ENCODE measurements at places on chromosomes 5 and 9.

- no peak for DNase-seq
Measured at GRCh38 chr9:83304686-83305085, 233.5 kb downstream of the FRMD3 start.

DNA sequence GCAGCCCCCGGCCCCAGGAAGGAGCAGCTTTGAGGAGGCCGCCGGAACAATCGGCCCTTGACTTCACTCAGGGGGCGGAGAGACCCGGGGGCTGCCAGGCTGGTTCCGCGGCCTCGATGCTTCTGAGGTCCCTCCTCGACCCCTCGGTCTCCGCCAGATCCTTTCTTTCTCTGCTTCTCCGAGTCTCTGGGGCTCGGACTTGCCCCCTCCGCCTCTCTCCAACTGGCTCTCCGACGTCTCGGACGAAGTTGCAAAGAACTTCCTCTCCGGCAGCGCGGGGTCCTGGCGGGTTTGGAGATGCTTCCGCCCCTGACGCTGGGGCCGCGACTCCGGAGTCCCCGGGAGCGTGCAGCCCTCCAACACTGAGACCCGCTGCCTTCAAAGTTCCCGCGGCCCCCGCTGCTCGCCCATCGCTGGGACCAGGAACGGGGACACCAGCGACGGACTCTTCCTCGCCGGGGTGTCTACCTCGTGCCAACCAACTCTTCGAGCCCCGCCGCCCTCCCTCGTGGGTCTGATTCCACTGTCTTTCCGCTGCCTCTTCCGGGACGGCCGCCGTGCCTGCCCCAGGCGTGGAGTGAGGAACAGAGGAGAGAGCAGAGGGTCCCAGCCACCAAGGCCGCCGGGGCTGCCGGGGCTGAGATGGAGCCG, 7.0 kb downstream of the PAX5 start:
- no peak for DNase-seq

GRCh38 chr5:1806199-1806598, 5.0 kb downstream of the NDUFS6 start:
- no peak for DNase-seq

GRCh38 chr5:168285696-168286095, 5.7 kb upstream of the WWC1 start:
- no peak for DNase-seq

GRCh38 chr5:17944046-17944445, 309.8 kb downstream of the TAF11L14 start:
- DNase-seq, result no peak

GRCh38 chr5:169637085-169637548, at the start of gene DOCK2:
DOCK2 (plus strand) TSS chr5:169637275; CDS start chr5:169637327, 52 bp downstream.
- peak; percentile 55 for DNase-seq

- no peak for DNase-seq
Measured at GRCh38 chr9:18770131-18770908, 262.7 kb downstream of the SAXO1 start.

All from ecto neural progenitor cell (in vitro differentiated cells).